ENCODE measurements at places on chromosomes 13 and 19. TPM values are rescaled to one million over a fixed set of nuclear protein-coding genes. Genes with fewer than 3 reads are reported as not detected.

Gene HS6ST3
- total RNA-seq: 0.97 TPM

Gene DPF1
- not detected for total RNA-seq

Gene NCAN
- total RNA-seq: not detected

DNA sequence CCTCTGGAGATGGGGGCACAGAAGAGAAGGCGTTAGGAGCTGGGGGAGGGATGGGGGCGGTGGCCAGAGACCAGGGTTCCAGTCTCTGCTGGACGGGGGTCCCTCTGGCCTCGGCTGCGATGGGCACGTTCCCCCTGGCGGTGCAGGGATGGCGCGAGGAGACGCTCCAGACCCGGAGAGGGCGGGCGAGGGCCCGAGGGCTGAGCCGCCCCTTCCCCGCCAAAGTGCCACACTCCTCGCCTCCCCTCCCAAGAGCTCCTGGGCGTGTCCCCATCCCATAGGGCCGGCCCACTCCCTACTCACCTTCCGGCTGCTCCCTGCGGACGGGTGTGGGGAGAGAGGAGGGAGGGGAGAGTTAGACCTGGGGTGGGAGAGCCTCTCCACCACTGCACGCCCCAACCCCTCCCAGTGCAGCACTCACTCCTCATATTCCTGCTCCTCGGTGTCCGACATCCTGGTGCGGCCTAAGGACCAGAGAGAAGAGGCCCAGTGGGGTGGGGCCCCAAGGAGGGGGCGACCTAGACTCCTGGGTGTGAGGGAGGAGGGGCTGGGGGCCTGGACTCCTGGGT is 2.2 kb downstream of the TNNT1 start:
- DNase-seq: peak; percentile 55
- peak overlapping the region; percentile 65 for H3K4me3 ChIP-seq
- H3K36me3 ChIP-seq: no peaks in the 10 kb centered on the region
- peaks cover 14% of the 10 kb centered on the region for H3K27me3 ChIP-seq
- peak overlapping the region; percentile 96 for H3K27ac ChIP-seq
- peaks cover 30% of the 10 kb centered on the region for H3K4me1 ChIP-seq

GRCh38 chr13:66033924-66034323 is 1196.2 kb downstream of the PCDH9 start:
- no peaks in the 10 kb centered on the region for H3K4me1 ChIP-seq
- DNase-seq: no peak
- no peaks in the 10 kb centered on the region for H3K36me3 ChIP-seq
- no peaks in the 10 kb centered on the region for H3K27me3 ChIP-seq
- no peak overlapping the region for H3K27ac ChIP-seq

DNA sequence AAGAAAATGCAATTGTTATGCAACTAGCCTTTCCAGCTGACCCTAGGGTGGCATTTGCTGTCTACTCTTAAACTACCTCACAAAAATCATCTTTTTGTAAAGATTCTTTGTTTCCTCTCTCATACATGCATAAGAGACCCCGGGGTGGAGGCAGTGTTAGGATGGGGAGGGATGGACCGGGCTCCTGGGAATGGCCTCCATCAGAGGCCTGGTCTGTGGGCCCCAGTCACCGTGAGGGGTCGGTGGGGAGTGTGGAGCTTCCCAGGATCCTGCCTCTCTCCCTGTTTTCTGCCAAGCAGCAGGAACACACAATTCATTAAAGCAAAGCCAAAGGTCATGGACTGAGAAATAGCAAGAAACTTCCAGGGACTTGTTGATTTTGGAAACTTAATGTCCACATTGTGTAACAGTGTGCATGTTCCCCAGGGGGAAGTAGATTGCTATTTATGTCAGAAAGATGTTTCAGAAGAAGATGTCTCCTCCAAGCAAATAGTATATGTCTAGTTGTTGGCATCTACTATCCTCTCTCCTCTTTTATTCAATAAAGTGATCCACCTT is 241.4 kb downstream of the ENOX1 start:
- no peaks in the 10 kb centered on the region for H3K27me3 ChIP-seq
- DNase-seq: no peak
- no peak overlapping the region for H3K27ac ChIP-seq
- no peaks in the 10 kb centered on the region for H3K4me1 ChIP-seq
- H3K4me3 ChIP-seq: no peak overlapping the region
- H3K36me3 ChIP-seq: no peaks in the 10 kb centered on the region

DNA sequence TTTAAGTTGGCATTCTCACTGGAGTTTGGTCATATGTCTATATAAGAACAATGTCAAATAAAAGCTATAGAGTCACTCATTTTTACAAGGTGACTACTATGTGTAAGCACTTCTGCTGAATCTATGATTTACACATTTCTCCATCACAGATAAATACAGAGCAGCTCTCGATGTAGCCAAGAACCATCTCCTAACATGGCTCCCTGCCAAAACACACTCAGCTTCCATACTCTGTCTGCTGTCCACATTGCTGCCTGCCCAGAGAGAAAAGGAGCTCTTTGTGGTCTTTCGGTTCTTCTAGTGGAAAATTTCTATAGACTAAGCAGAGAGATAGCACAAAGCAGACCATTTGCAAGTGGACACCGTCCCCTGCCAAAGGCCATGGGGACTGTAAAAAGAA is 190.9 kb upstream of the KLF12 start:
- H3K27ac ChIP-seq: no peak overlapping the region
- no peak for DNase-seq
- H3K4me3 ChIP-seq: no peak overlapping the region
- H3K36me3 ChIP-seq: no peaks in the 10 kb centered on the region
- no peaks in the 10 kb centered on the region for H3K27me3 ChIP-seq
- no peaks in the 10 kb centered on the region for H3K4me1 ChIP-seq

Data from gastrocnemius medialis (tissue), 4 donors.